ENCODE measurements at places on chromosomes 7 and 10. TPM values are rescaled to one million over a fixed set of nuclear protein-coding genes. Genes with fewer than 3 reads are reported as not detected.

DNA sequence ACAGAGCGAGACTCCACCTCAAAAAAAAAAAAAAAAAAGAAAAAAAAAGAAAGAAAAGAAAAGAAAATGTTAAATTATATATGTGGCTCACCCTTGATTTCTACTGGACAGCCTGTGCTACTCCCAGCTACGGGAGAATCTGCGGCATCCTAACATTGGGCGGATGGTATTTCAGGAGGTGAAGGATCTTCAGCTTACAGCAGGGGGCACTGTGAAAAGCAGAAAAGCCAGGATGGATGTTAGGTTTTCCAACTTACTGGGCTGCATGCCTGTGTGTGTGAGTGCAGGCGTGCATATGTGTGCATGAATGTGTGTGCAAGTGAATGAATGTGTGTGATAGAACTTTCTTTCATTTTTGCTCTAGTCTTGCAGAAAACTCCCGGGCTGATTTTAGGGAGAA is 1066.5 kb downstream of the TYW1 start:
- no peaks in the 10 kb centered on the region for H3K36me3 ChIP-seq
- H3K27me3 ChIP-seq: no peaks in the 10 kb centered on the region
- DNase-seq: no peak
- no peak overlapping the region for H3K4me3 ChIP-seq
- H3K27ac ChIP-seq: no peak overlapping the region

GRCh38 chr7:96076350-96076707 is 245.6 kb downstream of the SLC25A13 start:
- peaks cover 52% of the 10 kb centered on the region for H3K27me3 ChIP-seq
- peak overlapping the region; percentile 82 for H3K4me3 ChIP-seq
- DNase-seq: no peak
- H3K27ac ChIP-seq: no peak overlapping the region

GRCh38 chr10:79446758-79447084 is 1.3 kb upstream of the ZCCHC24 start:
- H3K4me1 ChIP-seq: peaks cover 20% of the 10 kb centered on the region
- H3K4me3 ChIP-seq: peak overlapping the region; percentile 90
- H3K36me3 ChIP-seq: no peaks in the 10 kb centered on the region
- no peak overlapping the region for H3K27ac ChIP-seq

Gene C10orf143
- 6.0 TPM for total RNA-seq

- H3K36me3 ChIP-seq: no peaks in the 10 kb centered on the region
- H3K27me3 ChIP-seq: peaks cover 5% of the 10 kb centered on the region
- peak overlapping the region; percentile 17 for H3K27ac ChIP-seq
- peak overlapping the region; percentile 72 for H3K4me3 ChIP-seq
- H3K4me1 ChIP-seq: peaks cover 20% of the 10 kb centered on the region
Measured at GRCh38 chr7:101507791-101508252, 121.3 kb downstream of the MYL10 start.

Gene SDK1
- 0.25 TPM for total RNA-seq
